Nasal cavity respiratory epithelium epithelial cell of viscerocranial mucosa (primary cell): ENCODE measurements at places on chromosomes 13 and 19. TPM values are rescaled to one million over a fixed set of nuclear protein-coding genes. Genes with fewer than 3 reads are reported as not detected.

PLA2G4C gene
- total RNA-seq = 1.0 and 1.7 TPM in 2 replicates

SPACA4 gene
- total RNA-seq = 0.21 TPM in 1 of 2 replicates, not detected in the other

CNFN gene
- total RNA-seq = 0.36 and 13.7 TPM in 2 replicates

FOSB gene
- total RNA-seq = 4.4 and 15.4 TPM in 2 replicates

ZNF492 gene
- under 0.01 and 0.14 TPM in 2 replicates for total RNA-seq

SSC5D gene
- 0.36 TPM in 1 of 2 replicates, not detected in the other for total RNA-seq

BRME1 gene
- 0.68 and 1.8 TPM in 2 replicates for total RNA-seq
